ENCODE measurements at places on chromosomes 3 and 15.

GRCh38 chr3:36679384-36680200, 84.8 kb downstream of the DCLK3 start:
- DNase-seq, result no peak

GRCh38 chr3:66416556-66417304, 84.1 kb downstream of the LRIG1 start:
- no peak for DNase-seq

GRCh38 chr3:78507196-78507984, 1260.4 kb downstream of the ROBO1 start:
- DNase-seq, result no peak

DNA sequence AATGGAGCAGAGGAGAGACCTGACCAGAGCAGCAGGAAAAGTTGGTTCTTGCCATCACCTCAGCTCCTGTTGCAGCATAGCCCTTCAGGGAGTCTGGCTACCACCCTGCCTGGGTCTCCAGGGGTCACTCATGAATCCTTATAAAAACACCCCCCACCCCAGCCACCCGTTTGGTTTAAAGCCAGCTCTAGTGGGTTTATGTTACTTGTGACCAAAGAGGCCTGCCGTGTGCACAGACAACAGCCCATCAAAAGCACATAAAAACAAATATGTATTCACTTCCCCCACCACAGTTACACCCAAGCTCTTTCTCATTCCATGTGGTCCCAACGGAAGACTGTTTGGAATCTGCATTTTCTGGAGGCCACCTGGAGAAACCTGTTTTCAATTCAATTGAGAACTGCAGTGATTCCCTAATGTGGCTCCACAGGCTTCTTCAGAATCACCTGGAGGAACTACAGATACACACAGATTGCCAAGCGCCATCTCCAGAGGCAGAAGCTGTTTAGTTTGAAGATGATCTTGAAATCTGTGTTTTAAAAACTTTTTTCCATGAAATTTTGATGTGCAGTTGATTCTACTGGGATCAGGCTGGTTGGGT, 13.8 kb downstream of the FOXL2 start:
- DNase-seq, result no peak

DNA sequence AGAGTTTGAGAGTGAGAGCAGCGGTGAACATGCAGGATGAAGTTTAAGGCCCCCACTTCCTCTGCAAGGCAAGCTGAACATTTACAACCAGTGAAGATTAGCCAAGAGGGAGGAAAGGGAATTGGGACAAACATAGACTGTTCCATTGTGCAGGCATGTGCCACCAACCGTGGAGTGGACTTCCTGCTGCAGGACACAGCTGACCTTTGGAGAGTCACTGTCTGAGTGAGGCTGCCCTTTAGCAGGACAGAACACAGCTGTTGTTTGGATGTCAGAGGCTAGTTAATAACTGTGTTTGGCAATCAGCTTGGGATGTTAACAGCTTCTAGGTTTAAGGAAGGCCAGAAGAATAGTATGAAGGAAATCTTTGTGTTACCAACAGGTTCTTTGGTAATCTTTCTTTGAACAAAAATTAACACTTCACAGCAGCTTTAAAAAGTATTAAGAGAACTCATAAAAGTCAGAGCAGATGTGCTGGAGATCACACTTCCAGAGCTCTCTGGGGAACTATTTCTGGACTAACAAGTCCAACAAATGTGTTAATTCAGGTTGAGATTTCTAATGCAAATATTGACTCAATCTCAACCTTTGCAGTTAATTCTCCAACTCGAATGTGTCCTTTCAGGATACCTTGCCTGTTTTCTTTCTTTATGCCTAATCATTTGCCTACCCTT, 31.4 kb downstream of the CTDSPL start:
- DNase-seq, result no peak

DNA sequence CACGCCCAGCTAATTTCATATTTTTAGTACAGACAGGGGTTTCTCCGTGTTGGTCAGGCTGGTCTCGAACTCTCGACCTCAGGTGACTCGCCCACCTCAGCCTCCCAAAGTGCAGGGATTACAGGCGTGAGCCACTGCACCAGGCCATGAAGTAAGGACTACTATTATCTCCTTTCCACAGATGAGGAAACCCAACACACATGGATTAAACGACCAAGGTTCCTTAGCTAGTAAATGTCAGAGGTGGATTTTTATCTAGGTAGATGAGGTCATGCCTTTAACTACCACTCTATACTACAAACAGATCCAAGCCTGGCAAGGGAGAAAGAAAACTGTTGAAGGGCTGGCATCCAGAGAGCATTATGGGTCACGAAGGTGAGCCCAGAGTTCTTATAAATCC, 15.5 kb upstream of the TBL1XR1 start:
- DNase-seq, result no peak

- DNase-seq, result no peak
Measured at GRCh38 chr3:195123281-195123691, 147.7 kb downstream of the XXYLT1 start.

GRCh38 chr15:36658898-36659639, 79.6 kb downstream of the CDIN1 start:
- no peak for DNase-seq

DNA sequence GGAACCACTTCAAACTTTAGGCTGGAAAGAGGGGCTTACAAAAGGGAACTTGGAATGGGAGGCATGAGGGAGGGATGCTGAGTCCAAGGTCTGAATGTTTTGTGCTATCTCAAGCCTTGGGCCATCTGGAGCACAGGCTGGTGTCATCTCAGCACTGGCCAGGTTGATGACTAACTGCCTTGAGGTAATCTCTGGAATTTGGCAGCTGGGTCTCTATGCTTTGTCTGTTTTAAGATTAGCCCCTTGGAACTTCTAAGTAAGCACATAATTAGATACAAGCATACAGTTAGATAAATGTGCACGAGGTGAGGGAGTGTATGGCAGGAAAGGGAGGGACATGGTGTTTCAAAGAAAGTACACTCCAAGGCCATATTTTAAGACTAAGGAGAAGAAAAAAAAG, 252.4 kb upstream of the CCDC54 start:
- DNase-seq, result no peak

DNA sequence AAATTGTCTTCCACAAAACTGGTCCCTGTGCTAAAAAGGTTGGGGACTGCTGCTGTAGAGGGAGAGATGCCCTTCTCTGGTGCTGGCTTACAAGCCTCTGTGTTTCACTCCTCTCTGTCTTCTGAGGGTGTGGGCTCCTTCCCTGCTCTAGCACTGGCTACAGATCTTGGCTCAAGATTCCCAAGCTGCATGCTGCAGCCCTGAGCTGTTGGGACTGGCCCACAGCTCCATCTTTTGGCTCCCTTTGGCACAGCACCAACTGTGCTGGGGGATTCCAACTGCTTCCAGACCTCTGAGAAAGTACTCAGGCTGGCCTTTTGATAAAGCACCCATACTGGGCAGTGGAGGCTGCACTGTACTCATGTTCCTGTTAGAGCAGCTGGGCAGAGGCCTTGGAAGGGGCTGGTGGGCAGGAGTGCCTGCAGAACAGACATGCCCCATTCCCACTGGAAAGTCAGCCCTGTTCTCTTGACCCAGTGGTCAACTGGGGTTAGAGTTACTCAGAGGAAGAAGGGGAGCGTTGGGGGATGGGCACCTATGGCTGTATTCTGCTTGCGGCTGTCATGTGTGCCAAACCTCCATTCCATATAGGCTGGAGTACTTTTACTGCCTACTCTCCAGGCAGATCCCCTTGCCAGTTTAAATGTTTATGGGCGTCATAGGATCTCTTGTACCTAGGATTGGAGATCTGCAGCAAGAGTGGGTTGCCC, 55.7 kb downstream of the GALK2 start:
- DNase-seq, result peak; percentile 73

GRCh38 chr3:135991621-135992020, 26.1 kb downstream of the PPP2R3A start:
- DNase-seq, result no peak

DNA sequence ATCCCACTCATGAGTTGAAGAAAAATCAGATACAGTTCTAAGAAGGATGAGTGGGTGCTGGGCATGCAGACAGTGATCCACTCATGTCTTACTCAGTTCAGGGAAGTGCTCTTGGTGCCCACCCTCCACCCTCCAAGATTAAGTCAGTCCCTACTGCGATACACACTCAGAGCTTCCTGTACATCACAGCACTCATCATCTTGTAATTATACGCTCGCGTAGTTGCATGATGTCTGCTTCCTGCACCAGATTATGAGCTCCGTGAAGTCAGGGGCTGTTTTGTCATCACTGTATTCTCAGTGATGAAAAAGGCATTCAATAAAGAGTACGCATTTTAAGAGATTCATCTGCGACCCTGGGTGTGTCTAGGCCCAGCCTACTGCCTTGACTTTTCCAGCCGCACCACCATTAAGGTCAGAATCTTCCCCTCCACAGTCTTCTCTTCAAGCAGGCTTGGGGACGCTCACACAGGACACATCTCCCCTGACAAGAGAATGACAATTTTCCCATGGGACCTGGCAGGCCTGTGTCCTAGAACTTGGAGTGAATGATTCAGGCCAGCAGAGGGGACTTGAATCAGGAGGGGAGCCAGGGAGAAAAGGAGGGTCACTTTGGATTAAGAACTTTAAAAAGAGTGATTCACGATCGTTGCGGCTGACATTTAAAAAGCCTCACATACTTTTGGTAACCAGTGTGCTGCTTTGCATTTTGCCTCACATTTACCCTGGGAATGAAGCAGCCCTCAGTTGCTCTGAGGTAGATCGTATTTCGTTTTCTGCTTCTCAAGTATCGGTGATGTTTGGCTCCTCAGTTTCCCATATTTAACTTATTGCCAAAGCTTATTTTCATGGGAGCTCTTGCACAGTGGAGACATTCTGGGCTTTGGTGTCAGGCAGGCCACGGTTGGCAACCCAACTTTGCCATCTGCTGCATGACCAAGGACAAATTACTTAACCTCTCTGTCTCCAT, 7.9 kb upstream of the PDE8A start:
- DNase-seq, result peak; percentile 25

DNA sequence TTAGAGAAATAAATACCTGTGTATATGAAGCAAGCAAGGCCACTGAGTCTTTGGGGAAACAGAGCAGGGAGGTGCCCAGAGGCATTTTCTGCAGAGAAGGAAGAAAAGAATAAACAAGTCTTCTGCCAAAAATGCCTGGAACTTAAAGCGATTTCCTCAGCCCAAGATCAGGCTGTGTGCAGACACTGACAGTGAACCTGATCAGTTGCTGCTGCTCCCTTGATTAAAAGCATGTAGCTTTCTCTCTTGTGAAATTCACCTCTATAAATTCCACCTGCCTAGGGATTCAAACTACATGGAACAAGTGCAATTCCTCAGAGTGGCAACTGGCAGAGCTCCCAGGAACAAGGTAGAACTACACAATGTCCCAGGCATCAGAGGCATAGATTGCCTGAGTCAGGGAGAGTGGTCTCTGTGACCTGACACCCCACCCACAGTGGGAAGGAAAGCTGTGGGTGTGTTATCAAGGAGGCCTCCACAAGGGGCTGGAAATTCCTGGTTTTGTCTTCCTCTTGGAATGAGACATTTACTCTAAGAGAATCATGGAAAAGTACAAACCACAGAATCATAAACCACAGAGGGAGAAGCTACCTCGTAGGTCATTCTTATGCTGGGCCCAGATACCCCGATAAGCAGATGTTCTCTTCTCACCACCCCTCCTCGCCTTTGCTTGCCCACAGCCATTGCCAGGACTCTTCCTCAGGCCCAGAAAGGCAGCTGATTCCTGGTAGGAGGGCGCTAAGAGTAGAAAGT, 1.8 kb upstream of the ZBTB38 start:
- DNase-seq, result no peak

- no peak for DNase-seq
Measured at GRCh38 chr15:80081390-80081789, 21.9 kb downstream of the ZFAND6 start.

DNA sequence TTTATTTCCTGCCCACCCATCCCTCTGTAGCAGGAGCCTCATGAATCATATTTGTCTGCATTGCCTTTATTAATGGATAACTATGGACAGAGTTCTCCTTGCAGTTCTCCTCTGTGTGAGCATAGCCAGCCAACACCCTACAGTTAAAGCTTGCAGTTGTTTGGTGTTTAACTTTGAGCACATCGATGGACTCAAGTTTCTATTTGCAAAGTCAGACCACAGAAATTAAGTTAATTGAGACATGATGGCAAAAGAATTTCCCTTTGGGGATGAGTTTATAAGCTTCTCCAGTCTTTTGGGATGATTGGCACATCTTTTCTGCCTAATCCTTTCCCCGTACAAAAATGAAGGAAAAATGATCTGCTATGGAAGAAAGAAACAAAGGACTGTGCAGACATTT, 398.9 kb upstream of the THBS1 start:
- DNase-seq, result no peak

- no peak for DNase-seq
Measured at GRCh38 chr3:37694284-37694675, 167.4 kb upstream of the CTDSPL start.

DNA sequence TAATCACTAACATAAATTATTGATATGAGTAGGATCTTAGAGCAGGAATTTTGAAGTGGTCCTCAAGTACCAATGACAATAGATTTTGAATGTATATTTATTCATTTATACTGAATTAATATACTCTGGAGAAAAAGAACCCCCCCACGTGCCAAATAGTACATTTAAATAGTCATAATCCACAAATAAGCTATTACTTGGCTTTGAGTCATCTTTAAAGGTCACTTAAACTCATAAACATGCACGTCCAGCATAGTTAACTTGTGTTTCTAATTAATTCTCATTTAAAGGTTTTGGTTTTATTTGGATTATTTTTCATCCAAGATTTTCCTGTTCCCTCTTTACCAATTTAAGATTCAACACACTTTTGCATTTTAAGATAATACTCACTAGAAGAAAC, 35.1 kb downstream of the FGF7 start:
- DNase-seq, result no peak

GRCh38 chr3:41338276-41338675, 139.0 kb downstream of the CTNNB1 start:
- DNase-seq, result no peak

GRCh38 chr15:96887730-96888129, 557.2 kb downstream of the NR2F2 start:
- no peak for DNase-seq

DNA sequence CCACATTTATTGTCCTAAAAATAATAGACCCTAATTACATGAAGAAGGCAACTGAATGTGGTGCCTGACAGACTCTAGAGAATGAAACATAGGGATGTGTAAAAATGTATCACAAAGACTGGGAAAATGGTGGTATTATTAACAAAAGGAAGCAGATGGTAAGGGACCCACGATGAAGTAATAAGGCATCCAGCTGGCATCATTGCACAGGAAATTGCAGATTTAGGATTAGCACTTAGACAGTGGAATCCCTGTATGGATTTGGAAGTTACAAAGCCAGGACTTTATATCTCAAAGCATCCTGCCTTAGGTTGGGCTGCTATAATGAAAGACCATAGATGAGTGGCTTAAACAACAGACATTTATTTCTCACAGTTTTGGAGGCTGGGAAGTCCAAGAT, 104.3 kb downstream of the PPM1L start:
- DNase-seq, result no peak

- DNase-seq, result no peak
Measured at GRCh38 chr15:59185725-59186124, 20.9 kb upstream of the LDHAL6B start.

- no peak for DNase-seq
Measured at GRCh38 chr3:25723802-25724201, 59.1 kb upstream of the TOP2B start.

Measured in ecto neural progenitor cell (in vitro differentiated cells).